ENCODE measurements at places on chromosomes 2 and 18. TPM values are rescaled to one million over a fixed set of nuclear protein-coding genes. Genes with fewer than 3 reads are reported as not detected.

The ITGA6 gene
- total RNA-seq, result 44.4 TPM

DNA sequence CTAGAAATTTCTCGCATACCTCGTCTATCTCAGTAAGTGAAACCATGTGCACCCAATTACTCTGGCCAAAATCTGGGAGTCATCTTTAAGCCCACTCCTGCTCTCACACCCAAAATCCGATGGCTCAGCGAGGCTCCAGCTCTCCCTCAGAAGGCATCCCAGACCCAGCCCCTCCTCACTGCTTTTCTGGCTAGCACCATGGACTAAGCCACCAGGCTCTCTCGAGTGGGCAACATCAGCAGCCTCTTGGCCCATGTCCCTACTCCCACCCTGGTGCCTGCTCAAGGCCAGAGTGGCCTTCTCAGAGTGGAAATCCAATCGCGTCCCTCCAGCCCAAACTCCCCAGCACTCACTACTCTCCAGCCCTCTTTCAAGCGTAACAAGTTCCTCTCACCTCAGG, 27.2 kb downstream of the TNS1 start:
- DNase-seq, result no peak

GRCh38 chr2:232320443-232320803, 58.1 kb upstream of the ALPP start:
- DNase-seq, result no peak

DNA sequence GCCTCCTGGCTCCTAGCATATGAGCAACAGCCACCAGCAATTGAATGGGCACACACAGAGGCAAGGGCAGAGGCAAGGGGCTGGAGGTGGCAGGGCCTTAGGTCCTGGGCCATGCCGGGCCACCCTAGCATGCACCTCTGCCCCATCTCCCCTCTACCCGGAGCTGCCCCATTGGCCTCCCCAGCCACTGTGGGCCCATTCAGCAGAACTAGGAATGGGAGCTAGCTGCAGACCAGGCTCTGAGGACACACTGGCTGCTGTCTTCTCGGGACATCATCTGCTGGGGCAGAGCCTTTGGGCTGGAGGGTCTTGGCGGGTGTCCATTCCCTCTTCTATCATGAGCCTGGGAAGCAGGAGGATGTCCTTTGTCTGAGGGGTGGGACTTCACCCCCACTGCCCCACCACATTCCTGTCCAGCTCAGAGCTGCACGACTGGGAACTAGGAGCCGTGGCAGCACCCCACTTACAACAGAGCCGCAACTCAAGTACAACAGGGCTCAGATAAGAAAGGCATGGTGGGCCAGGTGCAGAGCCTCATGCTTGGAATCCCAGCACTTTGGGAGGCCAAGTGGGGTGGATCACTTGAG, 800 bp downstream of the VIL1 start:
- no peak for DNase-seq

GRCh38 chr18:3703732-3704176, 253.8 kb downstream of the TGIF1 start:
- peak; percentile 64 for DNase-seq

The HMSD gene
- total RNA-seq, result 0.27 TPM

The ATP8B1 gene
- total RNA-seq, result 5.9 TPM

The SLC40A1 gene
- total RNA-seq, result 48.2 TPM

DNA sequence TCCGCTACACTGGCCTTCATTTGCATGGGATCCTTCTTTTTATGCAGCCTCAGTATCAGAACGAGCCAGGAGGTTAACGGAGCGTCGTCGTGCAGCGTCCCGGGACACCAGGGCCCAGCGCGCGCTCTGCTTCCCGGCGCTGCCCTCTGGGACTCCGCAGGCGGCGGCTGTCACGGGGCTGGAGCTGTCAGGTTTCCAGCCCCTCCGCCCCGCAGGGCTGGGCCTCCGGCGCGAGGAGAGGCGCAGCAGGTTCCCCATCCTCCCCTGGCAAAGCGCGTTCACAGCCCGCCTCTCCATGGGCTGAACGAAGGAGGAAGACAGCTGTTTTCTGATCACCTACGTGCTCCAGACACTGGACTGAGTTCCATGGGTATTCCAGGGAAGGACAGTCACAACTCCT, 12.5 kb upstream of the PAX8 start:
- no peak for DNase-seq

DNA sequence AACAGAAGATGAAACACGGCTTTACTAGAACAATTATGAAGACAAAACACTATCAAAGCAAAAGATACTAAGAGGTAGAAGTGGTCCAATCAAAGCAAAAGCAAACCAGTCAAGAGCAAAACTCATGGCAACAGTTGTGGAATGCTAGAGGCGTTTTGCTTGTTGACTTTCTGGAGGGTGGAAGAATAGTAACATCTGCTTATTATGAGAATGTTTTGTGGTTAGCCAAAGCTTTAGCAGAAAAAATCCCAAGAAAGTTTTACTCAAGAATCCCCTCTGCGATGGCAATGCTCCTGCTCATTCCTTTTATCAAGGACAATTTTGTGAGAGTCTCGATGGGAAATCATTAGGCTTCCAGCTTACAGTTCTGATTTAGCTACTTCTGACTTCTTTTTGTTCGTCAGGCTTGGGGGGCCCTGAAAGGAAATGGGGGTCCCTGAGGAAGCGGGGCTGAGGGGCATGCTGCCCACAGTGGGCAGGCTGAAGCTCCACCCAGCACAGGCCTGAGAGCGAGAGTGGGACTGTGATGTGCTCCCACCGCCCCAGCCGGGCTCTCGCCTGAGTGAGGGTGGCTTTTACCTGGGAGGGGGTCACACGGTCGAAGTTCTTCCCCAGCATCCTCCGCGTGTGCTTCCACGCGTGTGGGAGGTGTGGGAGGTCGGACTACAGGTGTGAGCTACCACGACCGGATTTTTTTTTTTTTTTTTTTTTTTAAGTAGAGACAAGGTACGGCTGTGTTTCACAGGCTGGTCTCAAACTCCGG, 49.0 kb upstream of the MC4R start:
- no peak for DNase-seq

The DIPK1C gene
- 3.3 TPM for total RNA-seq

The HRH4 gene
- not detected for total RNA-seq

DNA sequence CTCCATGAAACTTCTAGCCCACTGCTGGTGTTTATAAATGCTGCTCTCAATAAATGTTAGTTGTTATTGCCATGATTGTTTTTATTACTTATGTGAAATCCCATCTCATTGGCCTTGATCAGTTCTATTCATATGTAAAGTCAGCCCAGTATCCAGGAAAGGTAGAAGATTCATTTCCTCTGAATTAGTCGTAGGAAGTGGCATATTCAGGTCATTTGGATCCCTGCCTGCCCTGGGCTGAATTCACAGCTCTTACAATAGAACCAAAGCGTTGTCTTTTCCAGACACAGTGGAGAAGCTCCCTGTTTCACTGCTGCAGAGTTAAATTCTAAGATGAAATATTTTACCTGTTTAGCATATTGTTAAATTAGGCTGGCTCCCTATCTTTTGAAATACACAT, 70.3 kb downstream of the MAIP1 start:
- DNase-seq, result no peak

The ERMN gene
- total RNA-seq, result not detected

The ACOXL gene
- total RNA-seq, result not detected

GRCh38 chr2:206635015-206635414, 7.3 kb upstream of the FAM237A start:
- DNase-seq, result no peak

DNA sequence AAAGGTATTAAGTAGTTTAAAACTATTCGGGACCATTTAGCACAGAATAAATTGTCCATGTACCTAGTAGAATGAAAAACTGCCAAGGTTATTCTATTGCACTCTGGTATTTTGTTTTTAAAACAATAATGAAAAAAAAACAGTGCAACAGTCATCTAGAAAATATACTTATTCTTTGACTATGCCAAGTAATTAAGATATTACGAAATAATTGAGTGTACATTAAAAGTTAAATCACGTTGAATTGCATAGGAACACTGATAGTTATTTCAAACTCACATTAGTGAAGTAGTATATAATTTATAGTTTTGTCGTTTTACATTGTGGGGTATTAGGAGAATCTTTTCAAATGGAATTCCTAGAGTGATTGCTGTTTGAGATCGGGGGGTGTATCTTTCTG, 20.1 kb downstream of the R3HDM1 start:
- DNase-seq, result no peak

All from Right ventricle myocardium superior (tissue), 1 donor.